ENCODE measurements at places on chromosomes 7 and 10.

DNA sequence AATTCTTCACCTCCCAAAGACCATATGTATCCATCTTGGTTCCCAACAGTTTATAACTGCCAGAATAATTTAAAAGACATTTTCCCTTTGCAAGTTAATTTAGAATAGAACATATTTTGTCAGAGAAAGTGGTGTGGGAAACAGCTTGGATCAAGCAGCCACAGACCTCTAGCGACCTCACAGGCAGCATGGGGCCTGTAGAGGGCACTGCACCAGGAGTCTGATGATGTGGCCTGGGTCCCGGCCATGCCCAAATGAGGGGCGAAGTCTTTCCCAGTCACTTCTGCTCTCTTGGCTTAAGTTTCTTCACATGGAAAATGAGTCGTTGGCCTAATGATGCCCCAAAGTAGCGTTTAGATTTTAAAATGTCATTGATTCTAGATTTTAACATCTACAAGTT is 243.2 kb downstream of the SDK1 start:
- DNase-seq, result no peak

DNA sequence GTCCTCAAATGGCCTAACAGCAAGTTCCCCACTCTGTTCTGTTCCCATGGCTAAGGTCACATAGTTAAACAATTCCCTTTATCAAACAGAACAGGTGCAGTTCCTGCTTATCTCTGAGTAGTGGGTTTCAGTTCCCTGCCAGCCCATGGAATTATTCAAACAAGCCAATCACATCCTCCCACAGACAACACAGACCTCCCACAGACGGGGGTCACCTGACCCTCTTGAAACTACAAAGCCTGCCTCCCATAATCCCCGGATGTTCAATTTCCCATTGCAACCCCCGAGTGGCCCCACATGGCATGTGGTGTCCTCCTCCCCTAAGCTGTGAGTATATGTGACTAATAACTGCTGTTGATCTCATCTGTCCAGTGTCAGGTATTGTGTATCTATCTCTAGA is 64.1 kb downstream of the TMEM168 start:
- no peak for DNase-seq

- no peak for DNase-seq
Observed at GRCh38 chr7:158266817-158267741, 320.5 kb downstream of the PTPRN2 start.

DNA sequence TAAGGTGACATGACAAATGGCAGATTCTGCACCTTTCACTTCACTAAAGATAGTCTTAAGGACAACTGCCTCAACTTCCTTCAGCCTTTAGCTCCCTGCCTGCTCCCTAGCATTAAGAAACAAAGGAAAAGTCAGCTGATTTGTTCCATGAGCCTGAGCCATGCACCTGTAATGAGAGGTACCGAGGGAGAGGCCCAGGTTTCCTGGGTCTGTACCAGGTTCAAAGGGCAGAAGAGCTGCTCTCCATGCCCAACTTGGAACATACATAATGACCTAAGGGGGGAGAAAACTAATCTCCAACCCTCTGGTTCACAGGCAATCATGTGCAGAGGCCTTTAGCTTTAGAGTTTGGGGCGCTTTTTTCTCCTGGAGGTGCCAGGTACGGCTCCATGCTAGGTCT is 111.2 kb downstream of the JAZF1 start:
- no peak for DNase-seq

- DNase-seq, result no peak
Observed at GRCh38 chr10:71355886-71356285, 36.8 kb downstream of the SLC29A3 start.

DNA sequence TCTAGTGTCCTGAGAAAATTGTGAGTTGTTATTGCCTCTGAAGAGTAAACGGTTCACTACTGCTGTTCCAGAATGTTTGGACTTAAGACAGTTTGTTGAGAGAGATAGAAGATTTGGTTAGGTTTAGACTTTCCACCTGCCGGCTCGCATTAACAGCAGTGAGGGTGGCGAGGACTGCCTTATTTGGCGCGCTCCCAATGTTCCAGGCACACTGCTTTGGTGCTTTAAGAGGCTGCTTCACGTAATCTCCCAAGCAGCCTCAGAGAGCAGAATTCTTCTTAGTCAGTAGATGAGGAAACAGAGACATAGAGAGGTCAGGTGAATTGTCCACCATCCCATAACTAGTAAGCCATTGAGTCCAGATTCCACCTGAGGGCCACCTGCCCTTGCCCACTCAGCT is 41.1 kb downstream of the GLRX3 start:
- no peak for DNase-seq

DNA sequence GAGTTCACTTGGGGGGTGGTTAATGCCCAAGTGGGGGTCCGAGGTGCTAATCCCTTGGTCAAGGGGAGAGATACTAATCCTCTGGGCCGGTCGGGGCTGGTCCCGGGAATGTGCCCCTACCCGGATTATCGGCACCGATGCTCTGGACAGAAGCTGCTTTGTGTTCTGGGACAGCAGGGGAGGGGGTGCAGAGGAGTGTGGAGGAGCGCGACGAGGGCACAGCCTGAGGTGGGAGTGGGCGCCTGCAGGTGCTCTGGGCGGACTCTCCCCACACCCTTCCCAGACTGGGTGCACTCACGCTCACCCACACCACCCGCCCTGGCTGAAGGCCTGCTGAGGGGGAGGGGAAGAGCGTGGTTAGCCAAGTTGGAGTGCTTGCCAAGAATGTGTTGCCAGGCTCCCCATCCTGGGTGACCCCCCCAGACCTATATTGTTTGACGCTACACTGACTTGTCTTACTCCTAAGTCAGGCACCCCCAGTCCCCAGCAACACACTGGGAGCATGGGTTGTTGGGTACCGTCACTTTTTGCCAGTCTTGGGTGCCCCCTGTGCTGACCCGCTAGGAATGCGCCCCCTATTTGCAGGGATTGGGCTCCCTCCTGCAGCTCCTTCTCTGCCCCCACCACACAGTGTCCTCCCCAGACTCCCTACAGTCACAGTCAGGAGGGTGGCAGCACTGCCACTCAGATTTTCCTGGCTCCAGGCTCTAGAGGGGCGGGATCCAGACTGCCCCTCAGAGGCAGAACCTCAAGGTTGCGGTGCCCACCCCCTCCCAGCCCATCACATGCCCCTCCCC is 1.2 kb downstream of the SLC4A2 start:
- no peak for DNase-seq

- no peak for DNase-seq
Observed at GRCh38 chr10:10919976-10920375, 97.7 kb upstream of the CELF2 start.

- DNase-seq, result no peak
Observed at GRCh38 chr7:106415433-106415832, 130.7 kb upstream of the NAMPT start.

GRCh38 chr7:43669286-43670081 is 59.8 kb downstream of the COA1 start:
- DNase-seq, result peak; percentile 84

DNA sequence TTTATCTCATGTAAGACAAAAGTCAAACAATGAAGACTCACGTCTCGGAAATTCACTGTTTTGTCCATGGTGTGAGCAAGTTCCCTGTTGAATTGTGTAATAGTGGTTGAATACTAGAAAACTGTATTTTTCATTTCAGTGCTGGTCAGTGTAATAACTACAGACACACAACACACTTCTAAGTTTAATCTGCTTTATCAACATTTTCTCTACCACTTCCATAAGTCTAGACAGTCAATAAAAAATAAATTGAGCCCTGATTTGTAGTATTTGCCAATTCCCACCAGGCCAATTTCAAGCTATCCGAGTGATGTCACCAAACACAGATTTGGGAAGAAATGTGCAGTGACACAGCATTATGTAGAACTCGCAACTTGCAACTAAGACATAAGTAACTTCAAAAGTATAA is 81.9 kb downstream of the GPR141 start:
- no peak for DNase-seq

- DNase-seq, result peak; percentile 0
Observed at GRCh38 chr10:104253106-104253505, 1.6 kb upstream of the GSTO1 start.

- DNase-seq, result no peak
Observed at GRCh38 chr10:108290823-108291222, 1126.3 kb upstream of the SORCS1 start.

- no peak for DNase-seq
Observed at GRCh38 chr7:70063371-70063770, 465.1 kb downstream of the AUTS2 start.

Measured in stimulated activated naive CD4-positive, alpha-beta T cell treated with Interleukin-2 at 50 U/mL for 16 hours (primary cell).